Mammary epithelial cell (primary cell): ENCODE measurements at places on chromosomes 7 and 10. TPM values are rescaled to one million over a fixed set of nuclear protein-coding genes. Genes with fewer than 3 reads are reported as not detected.
A peak's percentile ranks its signal among the peaks of the same experiment; 100 is the strongest.

- no peak for DNase-seq
Observed at GRCh38 chr7:98024075-98024474, 34.1 kb upstream of the OCM2 start.

DNA sequence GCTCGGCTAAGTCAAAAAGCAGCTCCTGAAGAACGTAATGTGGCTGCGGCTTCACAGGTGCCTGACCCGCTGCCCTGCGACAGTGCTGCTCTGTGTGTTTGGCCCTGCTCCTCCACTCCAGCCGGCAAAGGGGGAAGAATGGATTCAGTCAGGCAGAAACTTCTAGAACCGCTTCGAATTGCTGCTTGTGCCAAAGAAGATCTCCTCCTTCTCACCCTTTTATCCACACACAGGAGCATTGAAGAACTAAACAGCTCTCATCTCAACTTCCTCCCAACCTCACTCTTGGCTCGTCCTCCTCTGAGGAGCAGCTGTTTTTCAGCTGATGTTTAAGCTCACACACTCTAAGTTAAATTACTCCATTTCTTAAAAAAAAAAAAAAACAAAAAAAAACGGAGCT is 651.4 kb downstream of the INHBA start:
- no peak for DNase-seq

DNA sequence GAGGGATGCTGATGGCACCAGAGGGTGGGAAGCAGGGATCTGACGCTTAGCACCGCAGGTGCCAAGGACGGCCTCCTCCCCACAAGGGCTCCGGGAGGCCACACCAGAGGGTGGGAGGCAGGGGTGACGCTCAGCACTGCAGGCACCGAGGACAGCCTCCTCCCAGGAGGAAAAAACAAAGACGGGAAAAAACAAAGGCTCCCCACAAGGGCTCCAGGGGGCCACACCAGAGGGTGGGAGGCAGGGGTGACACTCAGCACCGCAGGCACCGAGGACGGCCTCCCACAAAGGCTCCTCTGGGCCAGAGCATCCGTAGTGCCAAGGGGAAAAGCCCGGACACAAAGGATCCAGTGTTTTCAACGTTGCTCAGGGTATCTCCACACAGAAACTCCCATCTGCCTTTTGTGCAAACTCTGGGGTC is 25.6 kb downstream of the DIP2C start:
- DNase-seq = no peak

ZNF467 gene
- total RNA-seq = 2.4 and 4.0 TPM in 2 replicates

GRCh38 chr10:71255808-71256660 is 43.7 kb downstream of the UNC5B start:
- peak; percentile 64 for DNase-seq
